ENCODE measurements at places on chromosomes 7 and 10.

GRCh38 chr10:3136763-3137611 lies 35.6 kb downstream of the PITRM1 start:
- DNase-seq: no peak

DNA sequence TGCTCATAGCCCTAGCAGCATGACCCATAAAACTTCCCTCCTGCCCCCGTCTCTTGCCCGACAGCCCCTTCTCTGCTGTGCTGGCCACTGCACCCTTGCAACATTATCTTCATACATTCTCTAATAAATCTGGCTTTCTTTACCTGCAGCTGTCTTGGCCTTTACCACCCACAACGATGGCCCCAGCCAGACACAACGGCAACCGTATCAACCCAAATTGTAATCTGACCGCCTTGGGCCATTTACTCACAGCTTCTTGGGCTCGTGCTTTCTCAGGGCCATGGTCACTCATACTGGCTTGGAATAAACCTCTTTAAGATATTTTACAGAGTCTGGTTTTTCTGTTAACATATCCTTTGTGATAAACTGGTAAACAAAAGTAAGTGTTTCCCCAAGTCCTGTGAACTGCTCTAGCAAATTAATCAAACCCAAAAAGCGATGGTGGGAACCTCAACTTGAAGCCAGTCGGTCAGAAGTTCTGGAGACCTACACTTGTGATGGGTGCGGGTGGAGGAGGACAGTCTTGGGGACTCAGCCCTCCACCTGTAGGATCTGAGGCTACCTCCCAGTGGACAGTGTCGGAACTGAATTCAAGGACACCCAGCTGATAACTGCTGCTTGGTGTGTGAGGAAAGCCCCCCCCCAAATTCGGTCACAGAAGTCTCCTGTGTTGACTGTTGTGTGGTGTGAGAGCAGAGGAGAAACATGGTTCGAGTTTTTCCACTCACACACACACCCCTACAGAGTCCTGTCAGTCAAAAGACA lies 87.6 kb upstream of the ATP6V0A4 start:
- DNase-seq: no peak

DNA sequence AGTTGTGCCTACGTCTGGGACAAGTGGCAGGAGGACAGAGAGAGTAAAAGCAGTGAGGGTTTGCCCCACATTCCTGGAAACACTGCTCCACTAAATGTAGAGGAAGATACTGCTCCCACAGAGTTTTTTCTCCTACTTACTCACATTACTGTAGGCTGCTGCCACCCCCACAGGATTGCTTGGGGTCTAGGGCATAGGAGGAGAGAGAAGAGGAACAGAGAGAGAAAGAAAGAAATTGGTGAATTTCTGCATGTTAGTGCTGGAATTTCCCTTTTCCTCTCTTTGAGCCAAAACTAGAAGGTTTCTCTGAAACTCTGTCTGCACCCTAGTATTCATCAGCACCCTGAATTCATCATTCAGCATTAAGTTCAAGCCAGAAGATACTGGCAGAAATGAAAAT lies 397.9 kb downstream of the INHBA start:
- no peak for DNase-seq

DNA sequence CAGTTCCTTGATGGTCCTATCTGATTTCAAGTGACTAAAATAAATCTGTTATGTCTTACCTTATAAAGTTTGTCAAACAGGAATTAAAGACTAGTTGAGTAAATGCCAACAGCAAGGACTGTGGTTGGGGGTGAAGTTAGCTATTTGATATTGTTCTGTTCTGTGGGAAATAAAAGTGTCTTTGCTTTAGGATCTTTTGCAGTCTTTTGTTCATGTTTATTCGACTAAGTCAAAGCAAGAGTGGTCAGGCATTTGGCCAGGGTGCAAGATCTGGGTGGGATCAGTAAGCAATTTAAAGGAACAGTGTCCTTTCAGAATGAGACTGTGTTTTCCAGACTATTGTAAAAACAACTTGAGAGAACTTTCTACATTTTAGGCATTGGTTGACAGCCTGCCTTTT lies at the start of gene COL28A1:
TSS of gene COL28A1 (minus strand) at position 183 of the 400 bp plus-strand sequence. CDS start 2,998 bp downstream, outside the sequence.
- DNase-seq: no peak

DNA sequence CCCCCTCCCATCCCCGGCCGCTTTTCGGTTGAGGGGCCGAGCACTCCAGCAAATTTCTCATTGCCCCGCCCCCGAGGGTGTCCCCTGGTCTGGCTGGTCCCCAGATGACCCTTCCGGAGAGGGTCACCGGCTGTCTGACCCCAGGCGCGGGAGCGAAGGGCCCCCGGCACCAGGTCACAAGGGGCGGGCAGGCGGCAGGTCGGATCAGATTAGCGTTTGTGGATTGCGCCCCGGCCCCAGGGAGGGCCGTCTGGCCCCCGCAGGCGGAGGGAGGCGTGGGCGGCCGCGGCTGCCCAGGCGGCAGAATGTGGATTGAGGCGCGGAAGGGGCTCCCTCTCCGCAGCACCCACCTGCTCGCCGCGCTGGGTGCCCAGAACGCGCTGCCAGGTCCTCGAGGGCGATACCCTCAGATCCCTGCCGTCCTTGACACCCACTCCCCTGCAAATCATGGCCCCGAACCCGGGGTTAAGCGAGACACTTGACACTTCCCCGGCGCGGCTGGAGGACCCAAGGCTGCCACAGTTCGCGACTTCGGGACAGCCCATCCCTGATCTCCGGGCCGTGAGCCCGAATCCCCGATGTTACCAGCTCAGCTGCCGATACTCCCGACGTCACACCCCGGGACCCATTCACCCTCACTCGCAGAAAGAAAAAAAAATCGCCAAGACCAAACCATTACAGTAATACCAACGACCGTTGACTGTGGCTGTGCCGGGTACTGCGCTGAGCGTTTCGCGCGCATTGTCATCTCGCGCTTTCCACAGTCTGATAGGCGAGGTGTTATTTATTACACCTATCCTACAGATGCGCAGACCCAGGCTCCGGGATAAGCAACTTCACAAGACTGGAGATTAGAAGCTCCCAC lies 953 bp downstream of the NODAL start:
- no peak for DNase-seq

GRCh38 chr10:116688241-116688711 lies 54.1 kb downstream of the HSPA12A start:
- DNase-seq: no peak

GRCh38 chr7:510782-511281 lies 8.8 kb downstream of the PDGFA start:
- no peak for DNase-seq

DNA sequence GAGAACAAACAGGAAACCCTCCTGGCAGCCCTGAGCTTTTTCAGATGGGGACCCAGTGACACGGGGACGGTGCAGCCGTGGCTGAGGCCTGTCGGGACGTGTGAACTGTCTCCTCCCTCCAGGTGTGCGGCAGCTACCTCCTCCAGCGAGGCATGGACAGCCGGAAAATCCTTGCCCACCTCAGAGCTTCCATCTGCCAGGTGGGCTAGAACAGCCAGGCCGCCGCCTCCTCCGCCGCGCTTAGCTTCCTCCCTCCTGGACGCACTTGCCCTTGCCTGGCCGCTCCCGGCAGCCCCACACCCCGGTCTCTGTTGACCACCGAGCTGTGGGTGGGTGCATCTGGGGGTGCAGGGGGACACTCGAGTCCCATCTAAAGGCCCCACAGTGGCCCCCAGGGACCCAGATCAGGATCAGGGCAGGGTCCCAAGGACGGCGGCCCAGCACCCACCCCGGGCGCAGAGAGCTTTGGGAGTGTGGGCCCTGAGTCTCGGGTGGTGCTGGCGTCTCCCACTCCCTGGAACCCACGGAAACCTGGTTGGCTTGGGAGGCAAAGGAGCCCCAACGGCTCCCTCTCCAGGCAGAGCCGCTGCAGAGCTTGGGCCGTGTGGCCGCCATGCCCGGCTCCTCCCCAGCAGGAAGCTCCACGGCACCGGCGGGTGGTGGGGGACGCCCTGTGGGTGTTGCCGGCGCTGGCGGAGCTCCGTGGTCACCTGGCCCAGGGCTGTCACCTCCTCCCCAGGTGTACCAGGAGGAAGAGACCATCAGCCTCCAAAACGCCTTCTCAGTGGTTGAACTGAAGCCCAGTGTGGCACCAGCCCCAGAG lies 32.9 kb upstream of the UTF1 start:
- no peak for DNase-seq

GRCh38 chr7:86972072-86972471 lies 87.4 kb downstream of the ELAPOR2 start:
- no peak for DNase-seq

DNA sequence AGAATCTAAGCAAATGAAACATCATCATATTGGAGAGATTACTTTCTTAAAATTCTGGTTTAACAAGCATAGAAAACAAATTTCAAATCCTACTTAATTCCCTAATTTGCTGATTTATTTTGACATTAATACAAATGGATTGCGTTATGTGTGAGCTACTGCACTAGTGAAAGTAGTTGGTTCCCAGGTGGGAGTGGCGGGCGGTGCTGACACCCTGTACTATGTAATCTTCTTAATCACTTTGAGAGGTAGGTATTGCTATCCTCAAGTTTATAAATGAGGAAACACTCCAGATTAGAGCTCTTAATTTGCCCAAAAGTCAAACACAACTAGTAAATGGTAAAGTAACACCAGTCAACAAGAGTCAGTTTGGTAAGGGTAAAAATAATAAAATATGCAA lies 131.1 kb downstream of the ELAPOR2 start:
- no peak for DNase-seq

GRCh38 chr7:150937848-150938561 lies 40.1 kb downstream of the KCNH2 start:
- peak; percentile 26 for DNase-seq

DNA sequence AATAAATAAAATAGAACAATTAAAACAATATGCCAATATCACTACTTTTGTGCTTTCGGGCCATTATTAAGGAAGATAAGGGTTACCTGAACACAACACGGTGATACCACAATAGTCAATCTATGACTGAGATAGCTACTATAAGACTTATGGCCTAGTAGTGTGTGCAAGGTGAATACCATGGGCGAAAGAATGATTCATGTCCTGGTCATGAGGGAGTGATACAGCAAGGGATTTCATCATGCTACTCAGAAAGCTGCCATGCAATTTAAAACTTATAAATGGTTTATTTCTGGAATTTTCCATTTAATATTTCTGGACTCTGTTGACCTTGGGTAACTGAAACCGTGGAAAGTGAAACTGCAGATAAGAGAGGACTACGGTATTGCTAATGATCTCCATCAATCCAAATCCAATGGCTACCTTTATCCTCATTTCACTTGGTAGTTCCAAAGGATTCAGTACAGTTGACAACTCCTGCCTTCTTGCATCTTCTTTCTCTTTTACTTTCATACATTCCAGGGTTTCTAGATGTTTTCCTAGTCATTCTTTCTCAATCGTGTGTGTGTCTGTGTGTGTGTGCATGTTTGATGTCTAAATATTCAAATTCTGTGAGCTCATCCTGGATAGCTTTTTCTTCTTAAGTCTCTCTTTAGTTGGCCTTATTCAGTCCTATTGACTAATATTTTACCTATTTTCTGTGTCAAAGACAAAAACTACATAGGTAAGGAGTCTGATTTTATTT lies 100.5 kb upstream of the MAGI2 start:
- DNase-seq: no peak

DNA sequence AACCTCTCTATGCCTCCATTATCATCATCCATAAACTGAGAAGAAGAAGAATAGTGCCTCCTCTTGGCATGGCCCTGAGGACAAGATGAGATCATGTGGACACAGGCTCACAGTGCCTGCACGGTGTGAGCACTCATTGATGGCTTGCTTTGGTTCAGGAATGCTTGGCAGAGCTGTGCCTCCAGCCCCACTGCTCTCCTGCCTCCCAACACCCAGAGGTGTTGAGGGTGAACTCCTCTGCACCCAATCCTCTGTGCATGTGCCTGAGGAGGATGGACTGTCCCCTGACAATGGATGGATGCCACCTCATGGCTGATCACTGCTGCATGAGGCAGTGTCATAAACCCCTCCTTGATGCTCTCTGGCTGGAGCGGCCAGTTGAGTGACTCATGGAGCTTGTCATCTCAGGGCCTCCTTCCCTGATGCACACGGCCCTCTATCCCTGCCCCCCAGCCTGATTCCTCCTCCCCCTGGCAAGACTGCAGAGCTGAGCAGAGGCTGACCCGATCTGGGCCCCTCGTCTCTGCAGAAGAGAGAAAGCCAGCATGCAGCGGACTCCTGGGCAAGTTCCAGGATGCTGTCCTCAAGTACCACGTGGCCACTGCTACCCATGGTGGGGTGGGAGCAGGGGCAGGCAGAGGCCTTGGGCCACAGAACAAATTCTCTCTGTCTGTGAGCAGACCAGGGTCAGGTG lies 136.3 kb downstream of the KCNMA1 start:
- no peak for DNase-seq

DNA sequence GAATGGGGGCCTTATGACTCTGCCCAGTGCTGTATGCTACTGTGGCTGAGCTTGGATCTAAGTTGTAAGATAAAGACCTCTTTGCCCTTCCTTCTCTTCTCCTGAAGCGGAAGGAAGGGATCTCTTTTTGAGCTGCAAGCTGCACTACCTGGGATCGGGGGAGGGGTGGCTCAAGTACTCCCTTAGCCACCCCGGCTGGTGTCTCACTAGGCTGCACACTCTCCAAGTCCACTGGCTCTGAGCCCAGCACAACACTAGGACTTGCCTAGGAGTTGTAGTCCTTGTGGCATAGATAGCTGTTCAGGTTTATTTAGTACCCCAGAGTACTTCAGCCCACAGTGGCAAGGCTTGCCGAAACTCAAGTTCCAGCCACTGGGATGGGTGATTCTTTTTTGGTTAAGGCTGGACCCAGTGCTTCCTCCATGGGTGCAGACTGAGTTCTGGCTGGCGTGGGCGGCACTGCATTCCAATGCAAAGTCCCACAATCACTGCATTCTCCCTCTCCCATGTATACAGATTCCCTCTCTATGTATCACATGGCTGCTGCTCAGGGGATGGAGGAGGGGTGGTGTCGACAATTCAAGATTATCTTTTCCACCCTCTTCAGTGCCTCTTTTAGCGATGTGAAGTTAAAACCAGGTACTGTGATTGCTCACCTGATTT lies 76.2 kb upstream of the SLC25A13 start:
- DNase-seq: no peak

DNA sequence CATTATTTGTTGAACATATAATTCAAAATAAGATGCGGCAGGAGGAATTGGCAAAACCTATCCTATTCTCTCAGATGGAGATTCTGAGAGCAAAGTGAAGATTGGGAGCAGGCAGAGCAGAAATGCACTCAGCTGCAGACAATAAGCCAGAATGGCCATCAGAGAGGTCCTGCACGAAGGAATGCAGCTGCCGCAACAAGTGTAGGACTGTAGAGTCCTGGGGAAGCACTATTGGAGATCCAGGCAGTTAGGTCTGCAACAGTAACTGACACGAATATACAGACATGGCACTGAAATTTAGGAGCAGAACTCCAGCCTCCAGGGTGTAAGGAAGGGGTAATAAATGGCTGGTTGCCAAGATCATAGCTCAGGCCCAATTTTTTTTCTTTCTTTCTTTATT lies 10.4 kb upstream of the COL1A2 start:
- DNase-seq: no peak
